ENCODE measurements at places on chromosomes 5 and 9.
A peak's percentile ranks its signal among the peaks of the same experiment; 100 is the strongest.

- no peak for DNase-seq
Measured at GRCh38 chr5:73160239-73160671, 12.7 kb upstream of the TMEM174 start.

- DNase-seq = no peak
Measured at GRCh38 chr5:67983251-67984110, 232.1 kb upstream of the PIK3R1 start.

DNA sequence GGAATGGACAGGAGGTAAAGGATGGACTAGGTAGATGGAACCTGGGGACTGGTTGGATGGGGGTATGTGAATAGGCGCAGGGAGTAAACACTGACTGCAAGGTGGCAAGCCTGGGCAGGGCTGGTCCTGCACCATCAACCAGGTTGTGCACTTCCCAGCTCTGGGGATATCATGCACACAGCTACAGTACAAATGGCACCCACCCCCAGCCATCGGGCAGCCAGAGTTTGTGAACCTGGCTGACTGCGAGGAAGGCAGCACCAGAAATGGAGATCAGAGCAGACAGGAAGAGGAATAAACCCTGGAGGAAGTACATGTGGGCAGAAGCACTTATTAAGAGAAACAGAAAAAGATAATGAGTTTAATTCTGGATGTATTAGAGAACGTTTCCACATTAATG is 229.1 kb downstream of the ESM1 start:
- no peak for DNase-seq

DNA sequence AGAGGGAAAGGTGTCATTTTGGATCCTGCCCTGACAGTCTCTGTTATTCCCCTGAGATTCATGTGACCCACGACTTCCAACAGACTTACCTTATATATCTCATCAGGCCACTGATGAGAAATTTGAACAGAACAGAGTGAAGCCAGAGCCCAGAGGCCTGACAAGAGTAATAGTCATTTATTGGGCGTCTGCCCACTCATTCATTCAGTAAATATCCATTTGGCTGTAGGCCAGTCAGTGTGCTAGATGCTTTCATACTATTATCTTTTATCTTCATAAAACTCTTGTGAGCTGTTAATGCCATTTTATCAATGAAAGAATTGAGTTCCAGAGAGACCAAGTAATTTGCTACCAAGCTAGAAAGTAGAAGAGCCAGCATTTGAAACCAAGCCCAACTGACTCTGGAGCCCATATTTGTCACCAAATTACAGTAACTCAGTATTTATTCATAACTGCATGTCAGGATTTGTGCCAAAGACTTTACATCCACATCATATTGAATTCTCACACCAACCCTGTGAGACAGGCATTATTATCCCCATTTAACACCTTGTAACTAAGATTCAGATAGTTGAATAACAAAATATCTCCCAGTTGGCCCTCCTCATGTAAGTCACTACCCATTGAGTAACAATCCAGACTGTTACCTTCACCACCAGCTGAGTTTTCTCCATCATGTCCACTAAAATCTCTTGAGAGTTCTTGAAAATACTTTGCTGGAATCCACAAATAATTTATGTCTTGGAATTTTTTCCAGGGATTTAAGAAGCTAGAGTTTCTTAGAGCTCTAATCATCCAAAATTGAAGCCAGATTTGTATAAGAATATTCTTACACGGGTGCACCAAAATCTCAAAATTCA is 2.5 kb downstream of the PTPDC1 start:
- no peak for DNase-seq

GRCh38 chr5:126871441-126871840 is 94.5 kb downstream of the LMNB1 start:
- no peak for DNase-seq

DNA sequence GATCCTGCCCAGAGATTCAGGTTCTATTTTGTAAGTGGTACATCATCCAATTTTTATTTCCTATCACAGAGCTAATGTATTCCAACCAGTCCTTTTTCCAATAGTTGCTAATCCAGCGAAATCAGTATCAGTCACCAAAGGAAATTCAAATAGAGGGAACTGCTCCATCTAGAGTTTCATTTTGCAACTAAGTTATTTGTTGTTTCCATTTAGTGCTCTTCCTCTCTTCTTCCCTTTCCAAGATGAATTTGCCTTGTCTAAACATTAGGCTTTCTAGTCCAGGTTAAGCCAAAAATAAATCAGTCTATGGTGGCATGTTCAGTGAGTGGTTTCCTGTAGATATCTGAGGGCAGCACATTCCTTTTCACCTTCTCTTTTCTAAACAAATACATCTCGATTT is 79.8 kb upstream of the SPATA31D4 start:
- DNase-seq = no peak

DNA sequence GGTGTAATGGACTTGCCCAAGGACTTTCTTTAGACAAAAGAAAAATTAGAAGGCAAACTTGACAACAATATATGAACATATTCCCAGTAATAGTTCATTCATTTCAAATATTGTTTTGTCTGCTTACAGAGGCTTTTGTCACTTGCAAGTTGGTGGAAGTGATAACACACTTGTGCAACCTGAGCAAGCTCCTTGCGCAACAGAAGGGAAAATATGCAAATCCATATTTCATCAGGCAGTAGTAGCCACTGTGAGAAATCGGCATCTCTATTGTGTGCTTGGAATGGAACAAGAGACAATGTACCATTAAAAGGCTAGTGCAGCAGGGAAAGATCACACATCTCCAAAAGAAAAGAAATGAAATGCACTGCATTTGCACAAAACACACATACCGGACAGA is 125.3 kb upstream of the RASEF start:
- DNase-seq = no peak

DNA sequence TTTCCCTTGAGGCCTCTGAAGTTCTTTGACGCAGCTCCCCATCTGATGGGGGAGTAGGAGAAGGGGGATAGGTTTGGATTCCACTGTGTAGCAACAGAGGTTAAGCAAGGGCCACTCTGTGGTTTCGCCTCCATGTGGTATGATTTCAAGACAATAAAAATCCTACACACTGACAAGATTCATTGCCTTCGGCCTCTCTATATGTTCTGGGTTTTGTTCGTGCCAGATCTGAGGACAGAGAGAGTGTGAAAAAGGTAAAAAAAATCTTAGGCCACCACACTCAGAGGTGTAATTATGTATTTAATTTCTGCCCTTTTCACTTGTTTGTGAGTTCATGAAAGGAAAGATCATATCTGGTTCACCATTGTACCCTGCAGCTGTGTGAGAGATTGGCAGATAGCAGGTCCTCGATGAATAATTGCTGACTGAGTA is 715.2 kb upstream of the ZNF608 start:
- no peak for DNase-seq

DNA sequence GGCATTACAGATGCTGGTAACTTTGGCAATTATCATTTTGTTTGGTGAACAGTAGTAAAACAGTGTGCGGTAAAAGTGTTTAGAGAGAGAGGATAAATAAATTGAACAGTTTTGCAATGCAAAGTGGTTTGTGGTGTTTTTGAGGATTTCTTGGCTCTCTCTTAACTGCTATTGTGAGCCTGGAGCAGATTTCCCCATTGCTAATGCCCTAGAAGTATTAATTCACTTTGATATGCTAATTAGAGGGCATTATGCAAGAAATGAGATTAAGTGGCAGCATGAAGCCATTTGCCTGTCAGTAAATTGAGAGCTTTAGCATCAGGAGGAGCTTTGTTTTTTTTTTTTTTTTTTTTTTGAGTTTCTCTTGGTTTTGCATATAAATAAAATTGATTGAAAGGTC is 8.2 kb downstream of the PBX3 start:
- no peak for DNase-seq

DNA sequence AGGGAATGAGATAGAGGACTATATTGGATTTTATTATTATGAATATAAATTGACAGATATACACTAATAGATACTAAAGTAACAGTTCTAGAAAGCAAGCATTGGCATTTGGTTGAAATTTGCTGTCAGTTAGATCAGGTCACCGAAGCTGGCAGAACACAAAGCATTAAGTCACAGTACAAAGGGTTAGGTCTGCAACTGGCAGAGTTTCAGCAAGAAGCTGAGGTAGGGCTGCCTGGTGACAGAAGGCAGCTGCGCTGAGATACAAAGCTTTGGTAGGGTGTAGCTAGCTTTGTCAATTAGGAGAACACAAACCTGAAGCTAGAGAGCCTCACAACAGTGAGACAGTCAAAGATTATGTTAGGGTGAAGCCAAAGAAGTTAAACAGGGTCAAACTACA is 6.3 kb upstream of the CSNK1G3 start:
- DNase-seq = no peak

DNA sequence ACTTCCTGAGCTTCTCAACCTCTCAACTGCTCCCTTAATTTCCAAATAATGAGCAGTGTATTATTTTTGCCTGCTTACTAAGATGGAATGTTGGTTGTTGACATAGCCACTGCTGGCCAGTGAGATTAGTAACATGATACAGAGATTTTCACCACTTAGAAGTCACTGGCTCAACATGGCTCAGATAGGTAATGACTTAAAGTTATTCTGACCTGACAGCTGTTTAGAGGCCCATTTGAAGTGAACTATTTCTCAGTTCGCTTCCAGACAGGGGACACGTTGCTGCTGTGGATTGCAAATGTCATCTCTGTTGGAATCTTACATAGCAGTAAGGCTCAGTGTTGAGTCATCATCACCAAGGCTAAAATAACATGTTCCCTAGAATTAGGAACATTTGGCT is 490.2 kb downstream of the TLE4 start:
- no peak for DNase-seq

- DNase-seq = no peak
Measured at GRCh38 chr5:151700820-151701219, 14.1 kb upstream of the SPARC start.

DNA sequence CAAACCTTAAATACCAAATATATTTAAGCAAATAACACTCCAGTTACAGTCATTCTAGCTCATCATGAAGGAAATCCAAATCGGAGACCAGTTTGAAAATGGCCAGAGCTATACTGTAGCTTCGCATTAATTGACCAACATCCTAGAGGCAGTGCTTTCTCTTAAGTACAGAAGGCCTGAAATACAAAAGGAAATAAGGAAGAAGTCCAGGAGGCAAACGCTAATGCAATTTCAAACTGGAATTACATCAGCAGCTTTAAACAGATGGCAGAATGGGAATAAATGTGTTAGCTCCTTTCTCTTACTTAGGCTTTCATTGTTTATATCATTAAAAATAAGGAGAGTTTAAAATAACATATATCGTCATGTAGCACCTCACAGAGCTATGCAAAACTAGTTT is 197.0 kb downstream of the SEC61B start:
- DNase-seq = no peak

- DNase-seq = no peak
Measured at GRCh38 chr9:133948131-133948530, 44.0 kb downstream of the VAV2 start.

- DNase-seq = no peak
Measured at GRCh38 chr5:179290681-179291540, 54.4 kb downstream of the ADAMTS2 start.

GRCh38 chr9:6218099-6218502 is 2.5 kb downstream of the IL33 start:
- DNase-seq = no peak

DNA sequence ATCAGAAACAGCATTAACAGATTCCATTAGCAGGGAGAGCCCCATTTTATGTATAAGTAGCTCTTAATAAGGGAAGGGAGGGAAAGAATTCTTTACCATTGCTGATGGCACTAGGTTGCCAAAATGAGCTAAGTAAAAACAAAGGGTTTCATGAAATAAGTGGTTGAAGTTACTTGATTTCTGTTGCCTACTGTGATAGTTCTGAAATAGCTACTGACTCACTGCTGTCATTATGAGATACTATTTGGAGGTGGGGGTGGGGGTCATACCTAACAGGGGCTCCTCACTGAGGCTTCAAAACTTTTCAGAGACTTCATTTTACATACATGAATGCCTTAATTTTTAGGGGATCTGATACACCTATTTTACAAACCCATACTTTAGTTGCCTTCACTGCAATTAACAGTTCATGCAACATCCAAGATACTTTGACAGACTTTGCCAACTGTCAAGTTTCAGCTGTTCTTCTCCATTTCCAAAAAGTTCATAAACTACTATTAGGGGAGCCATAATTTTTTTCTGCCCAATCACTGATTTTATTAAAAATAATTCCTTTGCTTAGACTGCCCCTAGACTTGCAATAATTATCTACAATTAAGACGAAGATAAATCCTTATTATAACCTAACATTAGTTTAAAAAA is 4.6 kb downstream of the HOMER1 start:
- no peak for DNase-seq

DNA sequence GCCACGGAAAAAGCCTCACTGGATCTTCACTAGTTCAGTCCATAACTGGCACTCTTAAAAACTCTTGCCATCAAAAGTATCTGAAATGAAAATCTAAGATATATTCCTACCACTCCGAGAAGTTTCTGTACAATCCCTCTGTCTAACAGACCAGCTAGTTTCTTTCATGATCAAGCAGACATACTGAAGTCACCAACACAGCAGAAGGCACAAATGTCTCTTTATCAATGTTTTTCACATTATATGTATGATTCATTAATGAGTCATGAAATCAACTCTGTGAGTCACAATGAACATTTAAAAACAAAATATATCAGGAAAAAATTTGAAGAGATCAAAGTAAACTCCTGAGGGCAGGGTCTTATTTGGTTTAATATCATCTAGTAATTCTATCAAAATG is 50.8 kb downstream of the F2R start:
- no peak for DNase-seq

DNA sequence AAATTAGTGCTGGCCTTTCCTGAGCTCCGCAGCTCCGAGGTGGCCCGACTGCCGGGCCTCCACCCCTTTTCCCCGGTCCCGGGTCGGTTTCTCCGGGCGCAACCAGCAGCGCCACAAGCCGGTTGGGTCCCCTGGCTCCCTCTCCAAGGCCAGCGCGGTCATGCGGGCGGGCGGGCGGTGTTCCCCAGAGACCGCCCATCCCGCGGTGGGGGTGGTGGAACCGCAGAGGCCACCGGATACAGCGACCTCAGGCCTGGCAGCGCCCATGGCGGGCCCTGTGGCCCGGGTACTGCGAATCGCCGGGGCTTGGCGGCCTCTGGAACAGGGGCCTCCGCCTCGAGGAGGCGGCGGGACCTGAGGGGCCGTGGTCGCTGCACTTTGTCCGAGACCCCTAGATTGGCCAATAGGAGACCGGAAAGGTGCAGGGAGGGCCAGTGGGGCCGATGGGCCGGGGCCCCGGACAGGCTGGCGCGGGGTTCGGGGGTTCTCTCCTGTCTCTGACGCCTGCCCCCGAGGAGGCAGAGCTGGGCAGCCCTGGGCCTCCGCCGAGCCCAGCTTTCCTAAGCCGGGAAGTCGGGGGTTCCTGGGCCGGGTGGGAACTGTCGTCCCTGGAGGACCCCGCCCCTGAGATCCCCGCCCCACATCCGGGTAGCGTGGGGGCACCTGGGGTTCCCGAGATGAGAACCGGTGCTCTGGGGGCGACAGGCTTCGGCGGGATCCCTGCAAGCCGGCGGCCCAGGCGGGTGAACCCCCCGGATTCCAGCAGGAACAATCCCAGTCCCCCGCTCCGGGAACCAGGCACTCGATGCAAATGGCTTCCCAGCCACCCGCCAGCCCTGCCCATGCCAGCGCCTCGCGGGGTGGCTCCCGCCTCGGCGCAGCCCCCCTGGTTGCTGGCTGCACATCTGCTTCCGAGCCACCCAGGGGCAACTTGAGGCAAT is 293.9 kb downstream of the ZSWIM6 start:
- DNase-seq = peak; percentile 74

- DNase-seq = no peak
Measured at GRCh38 chr5:178413988-178414387, 176.2 kb downstream of the COL23A1 start.

GRCh38 chr9:36840898-36841536 is 193.1 kb downstream of the PAX5 start:
- DNase-seq = no peak
